ENCODE measurements at places on chromosomes 4 and X. TPM values are rescaled to one million over a fixed set of nuclear protein-coding genes. Genes with fewer than 3 reads are reported as not detected.

Gene SORCS2
- 5.2 TPM for total RNA-seq

DNA sequence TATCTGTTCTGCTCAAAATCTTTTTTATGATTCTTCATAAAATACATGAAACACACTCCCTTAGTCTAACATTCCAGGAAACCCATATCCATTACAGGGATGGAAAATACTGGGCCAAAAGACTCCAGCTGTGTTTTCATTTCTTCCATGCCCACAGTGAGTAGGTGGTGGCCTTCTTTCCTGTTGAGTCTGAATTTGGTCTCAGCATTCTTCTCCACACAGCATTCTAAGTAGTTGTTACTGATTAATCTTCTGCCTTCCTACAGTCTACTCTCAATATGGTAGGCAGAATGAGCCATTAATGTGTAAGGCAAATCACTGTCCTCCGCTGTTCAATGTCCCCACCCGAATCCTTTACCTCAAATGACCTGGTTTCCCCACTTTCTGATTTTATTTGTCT is 370.6 kb upstream of the RPS6KA3 start:
- no peak overlapping the region for H3K4me3 ChIP-seq
- no peaks in the 10 kb centered on the region for H3K27me3 ChIP-seq
- H3K4me1 ChIP-seq, result no peaks in the 10 kb centered on the region
- H3K27ac ChIP-seq, result no peak overlapping the region

Gene COPS4
- total RNA-seq, result 113 TPM

GRCh38 chrX:12999422-12999821 is 24.5 kb downstream of the TMSB4X start:
- no peaks in the 10 kb centered on the region for H3K4me1 ChIP-seq
- no peak overlapping the region for H3K27ac ChIP-seq
- H3K27me3 ChIP-seq, result no peaks in the 10 kb centered on the region

DNA sequence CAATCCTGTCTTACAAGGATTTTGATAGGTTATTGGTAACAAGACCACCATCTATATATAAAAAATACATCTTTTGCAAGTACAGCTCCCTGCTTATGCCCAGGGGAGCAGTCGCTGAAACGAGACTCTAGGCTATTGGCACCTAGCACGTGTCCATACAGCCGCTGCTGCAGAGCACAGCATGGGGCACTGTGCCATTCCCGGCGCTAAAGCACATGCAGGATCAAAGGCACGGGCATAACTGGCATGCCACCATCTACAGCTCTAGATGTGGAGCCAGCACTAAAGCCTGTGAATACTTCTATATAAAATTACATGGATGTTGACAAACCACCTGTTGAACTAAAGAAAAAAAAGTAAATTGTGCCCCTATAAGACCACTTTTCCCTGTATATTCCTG is 144.8 kb downstream of the COL25A1 start:
- no peaks in the 10 kb centered on the region for H3K27me3 ChIP-seq
- no peak for DNase-seq
- H3K27ac ChIP-seq, result no peak overlapping the region
- H3K4me3 ChIP-seq, result no peak overlapping the region
- H3K36me3 ChIP-seq, result no peaks in the 10 kb centered on the region

- no peak overlapping the region for H3K4me3 ChIP-seq
- no peak for DNase-seq
- H3K36me3 ChIP-seq, result no peaks in the 10 kb centered on the region
- no peaks in the 10 kb centered on the region for H3K27me3 ChIP-seq
- H3K27ac ChIP-seq, result no peak overlapping the region
- H3K4me1 ChIP-seq, result peaks cover 21% of the 10 kb centered on the region
These were observed 53.9 kb upstream of the ADRA2C start for GRCh38 chr4:3712112-3712805.

- no peak overlapping the region for H3K27ac ChIP-seq
- no peaks in the 10 kb centered on the region for H3K36me3 ChIP-seq
- no peaks in the 10 kb centered on the region for H3K27me3 ChIP-seq
These were observed 4.8 kb downstream of the THOC2 start for GRCh38 chrX:123728016-123728415.

DNA sequence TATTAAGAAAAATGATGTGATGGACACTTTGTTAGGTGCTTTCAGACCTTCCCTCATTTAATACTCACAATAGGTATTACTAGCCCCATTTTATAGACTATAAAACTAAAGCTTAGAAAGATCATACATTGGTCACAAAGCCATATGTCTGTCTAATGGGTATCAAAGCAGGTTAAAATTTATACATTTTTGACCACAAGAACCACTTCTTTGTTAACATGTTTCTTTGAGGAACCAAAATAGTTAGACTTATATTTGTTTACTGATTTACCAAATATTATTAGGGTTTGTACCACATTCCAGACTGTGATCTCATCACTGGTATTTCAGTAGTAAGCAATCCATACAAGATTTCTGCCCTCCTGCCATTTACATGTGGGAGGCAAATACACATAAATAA is 363.3 kb downstream of the NAF1 start:
- H3K27ac ChIP-seq, result no peak overlapping the region
- no peaks in the 10 kb centered on the region for H3K4me1 ChIP-seq
- H3K4me3 ChIP-seq, result no peak overlapping the region
- no peak for DNase-seq

- H3K27me3 ChIP-seq, result no peaks in the 10 kb centered on the region
- no peak for DNase-seq
- H3K4me1 ChIP-seq, result no peaks in the 10 kb centered on the region
- H3K4me3 ChIP-seq, result no peak overlapping the region
- H3K36me3 ChIP-seq, result no peaks in the 10 kb centered on the region
These were observed 23.8 kb downstream of the CTSO start for GRCh38 chr4:155929833-155930232.

- H3K4me1 ChIP-seq, result no peaks in the 10 kb centered on the region
- no peaks in the 10 kb centered on the region for H3K36me3 ChIP-seq
- H3K4me3 ChIP-seq, result no peak overlapping the region
- no peak for DNase-seq
These were observed 1039.7 kb downstream of the RAPGEF2 start for GRCh38 chr4:160142579-160142978.

- H3K36me3 ChIP-seq, result no peaks in the 10 kb centered on the region
- no peaks in the 10 kb centered on the region for H3K4me1 ChIP-seq
- H3K27ac ChIP-seq, result no peak overlapping the region
- no peak overlapping the region for H3K4me3 ChIP-seq
- no peaks in the 10 kb centered on the region for H3K27me3 ChIP-seq
- no peak for DNase-seq
These were observed 47.2 kb upstream of the HS3ST1 start for GRCh38 chr4:11475871-11476270.

DNA sequence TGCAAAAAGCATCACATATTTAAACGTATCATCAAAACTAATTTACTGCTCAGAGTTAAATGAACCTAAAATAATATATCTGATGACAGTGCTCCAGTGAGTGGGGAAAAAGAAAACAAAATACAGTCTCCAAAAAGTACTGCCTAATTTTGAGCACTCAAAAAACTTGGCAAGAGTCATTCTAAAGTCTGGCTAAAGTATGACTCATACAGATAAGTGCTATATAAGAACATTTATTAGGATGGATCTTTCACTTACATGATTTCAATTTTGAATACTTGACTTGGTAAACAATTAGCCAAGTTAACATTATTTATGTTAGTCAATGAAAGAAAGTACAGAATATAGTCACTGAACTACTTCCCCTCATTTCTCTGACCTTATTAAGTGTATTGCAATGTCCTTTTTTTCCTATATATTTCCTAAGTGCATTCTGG is 27.2 kb downstream of the FBXO8 start:
- H3K4me3 ChIP-seq, result no peak overlapping the region
- no peak overlapping the region for H3K27ac ChIP-seq
- H3K36me3 ChIP-seq, result no peaks in the 10 kb centered on the region
- DNase-seq, result no peak
- H3K4me1 ChIP-seq, result peaks cover 10% of the 10 kb centered on the region

Gene NAT8L
- 0.27 TPM for total RNA-seq

- no peak for DNase-seq
- peak overlapping the region; percentile 57 for H3K27ac ChIP-seq
- no peaks in the 10 kb centered on the region for H3K27me3 ChIP-seq
- no peaks in the 10 kb centered on the region for H3K36me3 ChIP-seq
- no peaks in the 10 kb centered on the region for H3K4me1 ChIP-seq
These were observed 734 bp downstream of the STOX2 start for GRCh38 chr4:183905593-183906488.

Data from uterus (tissue), 4 donors.